ENCODE measurements at places on chromosomes 7 and 10.

DNA sequence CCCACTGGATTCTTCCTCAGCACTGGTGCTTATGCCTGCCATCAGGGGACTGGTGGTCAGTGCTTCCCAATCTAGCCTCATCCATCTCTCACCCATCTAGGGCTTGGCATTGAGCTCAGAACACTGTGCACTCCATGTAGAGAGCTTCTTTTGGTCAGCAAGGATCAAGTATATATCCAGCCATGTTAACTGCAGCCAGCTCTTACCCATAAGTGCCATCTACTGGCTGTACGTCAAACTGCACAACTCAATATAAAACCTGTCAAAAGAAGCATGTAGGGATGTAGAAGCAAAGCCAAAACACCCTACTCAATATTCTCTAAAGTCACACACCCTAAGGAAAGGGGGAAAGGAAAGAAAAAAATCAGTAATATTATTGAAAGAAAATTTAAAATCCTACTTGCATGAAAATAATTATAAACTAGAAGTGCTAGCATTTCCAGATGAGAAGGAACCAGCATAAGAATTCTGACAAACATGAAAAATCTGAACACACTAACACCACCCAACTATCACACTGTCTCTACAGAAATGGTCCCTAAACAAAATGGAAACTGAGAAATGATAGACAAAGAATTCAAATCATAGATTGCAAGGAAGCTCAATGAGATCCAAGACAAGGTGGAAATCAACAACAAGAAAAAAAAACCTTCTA is 531.1 kb upstream of the STEAP1 start:
- DNase-seq, result no peak

- DNase-seq, result no peak
Measured at GRCh38 chr7:81664304-81664703, 105.5 kb downstream of the HGF start.

GRCh38 chr7:117083648-117084047 is 130.3 kb downstream of the ST7 start:
- no peak for DNase-seq

GRCh38 chr10:124566981-124567835 is 105.6 kb downstream of the LHPP start:
- DNase-seq, result no peak

- DNase-seq, result no peak
Measured at GRCh38 chr7:30303312-30304039, 19.1 kb downstream of the ZNRF2 start.

DNA sequence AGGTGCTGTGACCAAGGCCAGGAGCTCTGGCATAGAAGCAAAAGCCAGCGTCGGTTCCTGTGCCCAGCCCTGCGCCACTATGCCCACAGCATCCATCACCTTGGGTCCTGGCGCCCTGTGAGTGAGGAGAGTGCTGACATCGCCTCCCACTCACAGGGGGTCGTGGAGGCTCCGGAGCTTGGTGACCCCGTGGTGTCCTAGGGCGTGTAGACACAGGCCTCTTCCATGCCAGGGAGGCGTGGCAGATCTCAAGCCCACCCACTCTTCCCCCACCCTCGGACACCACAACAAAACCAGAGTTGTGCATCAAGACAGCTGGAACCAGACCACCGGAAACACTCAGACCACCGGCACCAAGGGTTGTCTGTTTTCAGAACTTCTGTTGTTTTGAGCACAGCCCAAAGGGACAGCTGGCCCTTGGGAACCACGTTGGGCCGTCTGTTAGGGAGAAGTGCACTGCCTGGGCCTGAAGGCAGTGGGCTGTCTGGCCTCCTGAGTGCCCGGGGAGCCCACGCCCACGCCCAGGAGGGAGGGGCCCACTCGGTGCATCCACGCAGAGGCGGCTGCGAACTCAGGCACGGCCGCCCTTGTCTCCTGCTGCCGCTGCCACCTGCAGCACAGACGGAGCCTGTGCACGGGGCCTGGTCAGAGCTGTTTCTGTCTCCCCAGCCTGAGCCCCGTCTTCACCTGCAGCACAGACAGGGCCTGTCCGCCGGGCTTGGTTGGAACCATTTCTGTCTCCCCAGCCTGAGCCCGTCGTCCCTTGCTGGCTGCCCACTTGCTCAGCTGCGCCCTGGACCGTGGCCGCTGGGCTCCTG is 106.3 kb downstream of the INPP5A start:
- DNase-seq, result no peak

DNA sequence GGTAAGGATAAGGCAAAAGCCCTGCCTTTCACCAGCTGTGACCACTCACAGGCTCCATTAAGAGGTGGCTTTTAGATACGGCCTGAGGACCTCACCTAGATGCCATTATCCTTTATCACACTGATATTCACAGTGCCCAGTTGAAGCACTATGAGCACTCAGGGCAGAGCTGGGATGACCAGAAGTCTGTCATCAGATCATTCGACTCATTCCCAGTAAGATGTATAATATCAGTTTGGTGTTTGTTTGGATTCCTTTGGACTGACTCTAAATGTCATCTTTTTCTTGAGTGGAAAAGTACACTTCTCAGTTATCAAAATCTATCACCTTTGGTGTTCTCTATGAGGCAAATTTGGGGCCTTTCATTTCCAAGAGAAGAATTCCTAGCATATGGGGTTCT is 18.7 kb downstream of the CCDC136 start:
- no peak for DNase-seq
